ENCODE measurements at places on chromosomes 3 and 15.
A peak's percentile ranks its signal among the peaks of the same experiment; 100 is the strongest.

DNA sequence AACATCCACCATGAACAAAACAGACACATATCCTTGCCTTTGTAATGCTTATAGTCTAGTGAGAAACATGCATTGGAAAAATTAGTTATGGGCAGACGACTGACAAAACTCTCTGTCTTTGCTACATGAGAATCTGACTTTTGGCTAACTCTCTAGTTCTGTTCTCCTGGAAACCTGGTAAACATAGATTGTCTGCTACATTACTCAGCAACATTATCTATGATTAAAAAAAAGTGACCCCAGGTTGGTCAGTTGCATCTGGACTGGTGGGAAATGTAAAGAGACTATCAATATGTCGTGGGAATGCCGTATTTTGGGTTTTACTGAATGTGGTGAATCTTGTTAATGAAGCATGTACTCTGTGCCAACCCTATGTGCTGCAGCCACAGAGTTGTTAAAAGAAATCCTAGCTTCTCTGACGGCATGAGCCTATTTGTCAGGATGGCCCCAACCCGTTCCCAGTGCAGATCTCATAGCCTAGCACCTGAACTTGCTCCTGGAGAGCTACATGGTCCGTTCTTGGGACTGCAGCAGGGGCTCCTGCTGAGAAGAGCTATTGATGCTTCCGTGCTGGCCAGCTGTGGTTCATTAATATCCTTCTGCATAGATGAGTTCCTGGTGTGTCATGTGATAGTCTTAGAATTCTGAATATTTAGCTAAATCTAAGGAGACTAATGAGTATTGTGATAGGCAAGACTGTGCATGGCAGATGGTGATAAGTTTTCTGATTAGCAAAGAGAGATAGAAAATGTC, 311.7 kb upstream of the ZNF717 start:
- DNase-seq, result no peak

GRCh38 chr15:49831206-49831965, 210.5 kb downstream of the DTWD1 start:
- DNase-seq, result peak; percentile 63

DNA sequence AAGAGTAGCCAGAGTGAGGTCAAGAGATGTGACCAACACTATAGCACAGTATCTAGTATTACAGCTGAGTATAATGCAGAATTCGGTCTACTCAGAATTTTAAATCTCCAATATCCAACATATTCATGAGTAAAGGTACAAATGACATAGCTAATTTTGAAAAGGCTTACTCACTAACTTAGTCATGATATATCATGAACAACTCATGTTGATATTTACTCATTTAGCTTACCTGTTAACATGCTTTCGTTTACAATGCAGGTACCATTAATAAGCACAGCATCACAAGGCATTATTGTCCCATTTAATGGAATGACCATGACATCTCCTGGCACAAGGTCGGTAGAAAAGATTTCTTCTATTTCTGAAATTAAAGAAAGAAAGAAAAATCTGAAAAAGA, 36.9 kb downstream of the ATP13A3 start:
- DNase-seq, result no peak

DNA sequence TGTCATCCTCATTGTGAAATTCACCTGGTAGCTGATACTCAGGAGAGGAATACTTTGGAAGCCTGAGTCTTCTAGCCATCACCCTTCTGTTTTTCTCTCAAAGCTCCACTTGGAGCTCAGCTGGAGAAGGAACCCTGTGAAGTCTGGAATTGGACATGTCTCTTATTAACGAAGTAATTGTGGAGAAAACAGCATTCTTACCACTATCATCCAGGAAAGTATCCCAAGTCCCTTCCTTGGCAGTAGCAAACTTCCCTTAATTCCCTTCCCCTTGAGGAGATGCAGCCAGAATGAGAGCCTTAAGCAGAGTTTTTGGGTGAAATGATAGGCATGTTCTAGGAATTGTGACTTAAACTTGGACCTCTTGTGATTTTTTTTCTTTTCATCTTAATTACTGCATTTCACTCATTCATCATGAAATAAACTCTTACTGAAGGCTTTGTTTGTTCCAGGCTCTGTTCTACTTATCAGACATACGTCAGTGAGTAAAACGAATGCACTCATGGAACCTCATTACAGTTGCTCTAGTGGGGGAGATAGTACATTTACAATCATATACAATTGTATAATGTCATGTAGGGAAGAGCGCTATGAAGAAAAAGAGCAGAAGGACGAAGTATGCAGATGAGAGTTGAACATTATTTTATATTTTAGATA, 30.5 kb upstream of the TCF12 start:
- DNase-seq, result no peak

DNA sequence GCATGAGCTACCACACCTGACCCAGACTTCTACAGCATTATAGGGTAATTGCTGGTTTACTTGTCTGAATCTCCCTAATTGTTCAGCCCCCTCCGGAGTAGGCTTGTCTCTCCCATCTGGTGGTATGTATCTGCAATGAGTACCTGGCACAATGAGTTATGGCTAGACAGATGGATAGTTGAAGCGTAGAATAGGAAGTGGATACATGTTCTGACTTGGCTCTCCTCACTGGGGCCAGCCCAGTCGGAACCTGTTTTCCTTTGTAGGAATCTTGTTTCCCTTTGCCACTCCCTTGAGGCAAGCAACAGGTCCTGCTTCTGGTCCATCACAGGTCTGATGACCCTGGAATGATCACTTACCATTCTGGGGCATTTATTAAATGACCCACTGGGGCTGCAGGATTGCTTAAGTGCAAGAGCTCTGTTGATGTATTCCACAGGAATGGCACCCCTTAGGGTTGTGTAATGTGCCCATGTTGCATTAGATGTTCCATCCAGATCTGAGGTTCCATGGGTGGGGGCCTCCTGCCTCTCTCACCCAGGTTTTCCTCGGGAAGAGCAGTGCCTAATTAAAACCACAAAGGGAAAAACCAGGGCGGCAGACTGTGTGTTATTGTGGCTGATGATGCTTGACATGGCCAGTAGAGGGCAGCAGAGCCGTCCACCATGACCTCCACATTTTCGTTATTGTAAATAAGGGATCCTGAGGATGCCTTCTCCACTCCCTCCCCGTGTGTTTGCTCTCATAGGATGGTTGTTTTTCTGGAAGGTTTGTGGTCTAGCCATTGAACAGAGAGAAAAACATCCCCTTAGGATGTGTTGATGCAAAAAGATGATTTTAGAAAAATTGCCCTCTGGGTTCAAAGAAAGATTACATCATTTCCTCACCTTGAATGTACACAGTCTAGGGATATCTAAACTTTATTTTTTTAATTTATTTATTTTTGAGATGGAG, 58.0 kb downstream of the CMTM8 start:
- DNase-seq, result peak; percentile 35

GRCh38 chr3:8069471-8069870, 432.2 kb upstream of the LMCD1 start:
- no peak for DNase-seq

DNA sequence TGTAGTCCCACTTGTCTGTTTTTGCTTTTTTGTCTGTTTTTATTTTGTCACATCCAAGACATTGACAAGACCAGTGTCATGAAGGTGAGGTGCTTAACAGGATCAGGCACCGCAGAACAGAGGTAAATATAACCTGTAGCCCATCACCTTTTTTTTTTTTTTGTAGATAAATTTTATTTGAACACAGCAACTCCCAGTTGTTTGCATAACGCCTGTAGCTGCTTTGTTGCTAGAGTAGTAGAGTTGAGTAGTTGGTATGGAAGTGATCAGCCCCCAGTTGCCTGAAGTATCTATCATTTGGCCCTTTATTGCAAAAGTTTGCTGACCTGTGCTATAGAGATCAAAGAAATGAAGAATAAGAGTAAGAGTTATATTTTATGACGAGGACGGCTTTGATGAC, 135.0 kb downstream of the TCF12 start:
- DNase-seq, result no peak

- DNase-seq, result no peak
These were observed 32.5 kb upstream of the ZNF445 start for GRCh38 chr3:44510000-44510368.

- no peak for DNase-seq
These were observed 170.3 kb upstream of the SOX2 start for GRCh38 chr3:181541414-181541813.

DNA sequence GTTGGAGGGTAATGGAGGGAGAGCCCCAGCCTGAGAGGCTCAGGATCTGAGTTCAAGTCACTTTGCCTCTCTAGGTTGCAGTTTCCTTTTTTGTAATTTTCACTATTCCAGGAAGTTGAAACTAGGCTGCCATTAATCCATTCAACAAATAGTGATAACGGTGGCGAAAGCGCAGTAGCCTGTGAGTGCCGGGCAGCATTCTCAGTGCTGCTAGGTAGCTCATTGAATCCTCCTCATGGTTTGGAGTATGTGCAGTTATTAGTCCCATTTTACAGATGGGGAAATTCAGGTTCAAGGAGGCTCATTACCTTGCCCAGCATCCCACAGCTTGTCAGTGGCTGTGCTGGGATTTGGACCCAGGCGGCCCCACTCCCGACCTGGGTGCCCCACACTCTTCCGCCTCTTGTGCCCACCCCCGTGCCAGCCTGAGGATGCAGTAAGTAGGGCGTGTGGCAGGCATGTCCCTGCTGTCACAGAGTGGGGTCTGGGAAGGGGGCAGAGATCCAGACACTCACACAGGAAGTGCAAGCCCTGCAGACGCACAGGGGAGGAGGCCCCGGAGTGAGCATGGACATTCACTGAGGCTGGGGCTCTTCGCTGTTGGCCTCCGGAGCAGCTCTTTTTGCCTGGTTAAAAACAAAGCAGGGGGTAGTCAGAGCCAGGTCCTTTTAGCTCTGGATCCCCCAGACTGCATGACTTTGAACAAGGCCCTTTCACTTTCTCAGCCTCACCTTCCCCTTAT, 58.8 kb downstream of the SLC6A6 start:
- no peak for DNase-seq

DNA sequence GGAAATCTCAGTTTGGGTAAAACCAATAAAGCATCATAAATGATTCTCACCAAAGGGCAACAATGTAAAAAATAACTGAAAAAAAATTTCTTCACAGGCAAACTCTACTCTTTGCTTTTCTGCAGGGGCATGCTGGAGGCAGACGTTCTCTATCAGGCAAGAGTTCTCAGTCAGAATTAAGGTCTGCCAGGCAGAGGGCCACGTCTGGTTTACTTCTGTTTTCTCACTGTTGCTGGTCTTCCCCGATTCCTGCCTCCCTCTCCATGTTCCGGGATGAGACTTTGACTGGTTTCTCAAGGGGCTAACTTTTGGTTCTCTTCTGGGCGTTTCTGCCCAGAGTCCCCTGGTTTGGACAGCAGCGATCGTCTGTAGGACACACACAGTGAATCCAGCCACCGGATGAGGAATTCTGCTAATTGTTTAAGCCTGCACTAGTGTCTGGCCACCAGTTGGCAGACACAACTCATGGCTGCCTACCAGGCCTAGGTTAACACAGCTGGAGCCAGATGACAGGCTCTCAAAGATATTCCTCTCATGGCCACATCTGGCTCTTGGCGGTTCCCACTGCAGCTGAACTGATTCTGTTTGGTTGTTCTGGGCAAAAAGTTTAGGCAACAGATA, 273.1 kb downstream of the FOXP1 start:
- peak; percentile 29 for DNase-seq

- DNase-seq, result no peak
These were observed 375.2 kb downstream of the LSAMP start for GRCh38 chr3:116070061-116070460.

All from tibial artery (tissue), 4 donors.